ENCODE measurements at places on chromosomes 16 and 17. TPM values are rescaled to one million over a fixed set of nuclear protein-coding genes. Genes with fewer than 3 reads are reported as not detected.

GRCh38 chr16:64858076-64858475 is 263.8 kb downstream of the CDH11 start:
- no peak for DNase-seq

GRCh38 chr16:89135166-89135565 is 36.4 kb upstream of the CDH15 start:
- no peak for DNase-seq

DNA sequence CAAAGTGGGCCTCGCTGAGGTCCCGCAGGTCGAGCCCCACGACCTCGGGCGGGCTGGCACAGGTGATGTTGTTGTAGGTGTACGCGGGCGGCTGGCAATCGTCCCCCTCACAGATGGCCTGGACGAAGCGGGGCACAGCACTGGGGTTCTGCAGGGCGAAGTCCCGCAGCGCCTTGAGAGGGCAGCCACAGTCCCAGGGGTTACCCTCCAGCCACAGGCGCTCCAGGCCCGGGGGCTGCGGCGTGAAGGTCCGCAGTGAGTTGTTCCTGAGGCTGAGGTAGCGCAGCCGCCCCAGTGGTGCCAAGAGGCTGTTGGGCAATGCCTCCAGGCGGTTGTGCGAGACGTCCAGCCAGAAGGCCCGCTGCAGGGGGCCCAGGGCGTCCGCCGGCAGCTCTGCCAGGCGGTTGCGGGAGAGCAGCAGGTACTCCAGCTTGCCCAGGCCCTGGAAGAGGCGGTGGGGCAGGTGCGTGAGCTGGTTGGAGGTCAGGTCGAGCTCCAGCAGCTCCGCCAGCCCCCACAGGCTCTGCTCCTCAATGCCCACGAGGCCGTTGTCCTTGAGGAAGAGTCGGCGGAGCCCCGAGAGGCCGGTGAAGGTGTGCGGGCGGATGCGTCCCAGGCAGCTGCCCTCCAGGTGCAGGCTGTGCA is 2.8 kb downstream of the IGFALS start:
- DNase-seq, result no peak

Gene ACSM5
- not detected for total RNA-seq

DNA sequence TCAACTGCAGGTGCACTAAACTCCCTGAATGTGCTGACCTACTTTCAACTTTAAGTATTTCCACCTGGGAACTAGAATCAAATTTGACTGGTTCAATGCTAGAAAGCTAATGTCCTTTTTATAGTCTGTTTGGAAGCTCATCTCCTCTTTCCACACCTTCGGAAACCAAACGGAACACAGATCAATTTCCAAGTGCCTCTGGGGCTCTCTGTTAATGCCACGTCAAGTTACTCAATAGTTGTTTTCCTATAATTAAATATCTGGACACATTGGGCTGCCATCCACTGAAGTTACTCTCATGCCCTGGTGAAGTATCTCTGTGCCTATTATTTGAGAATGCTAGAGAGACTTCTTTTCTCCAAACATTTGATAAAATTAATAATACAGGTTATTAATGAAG is 29.7 kb downstream of the ABAT start:
- DNase-seq, result no peak

DNA sequence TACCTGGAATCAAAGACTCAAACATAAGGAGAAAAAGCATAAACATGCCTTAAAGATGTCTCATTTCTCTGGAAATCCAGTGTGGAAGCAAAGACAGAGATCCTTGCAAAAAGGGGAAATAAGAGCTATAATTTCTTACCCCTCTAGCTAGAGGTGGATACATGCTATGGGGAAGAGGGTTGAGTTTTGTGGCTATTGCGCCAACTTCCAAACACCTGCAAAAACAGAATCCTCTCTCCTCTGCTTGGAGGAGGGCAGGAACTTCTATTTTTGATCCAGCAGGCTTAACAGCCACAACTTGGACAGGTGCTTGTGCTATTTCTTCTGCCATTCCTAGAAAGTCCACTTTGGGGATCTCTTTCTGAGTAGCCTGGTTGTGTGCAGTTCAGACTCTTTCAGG is 21.5 kb upstream of the NUDT7 start:
- DNase-seq, result no peak

Gene AIPL1
- not detected for total RNA-seq

DNA sequence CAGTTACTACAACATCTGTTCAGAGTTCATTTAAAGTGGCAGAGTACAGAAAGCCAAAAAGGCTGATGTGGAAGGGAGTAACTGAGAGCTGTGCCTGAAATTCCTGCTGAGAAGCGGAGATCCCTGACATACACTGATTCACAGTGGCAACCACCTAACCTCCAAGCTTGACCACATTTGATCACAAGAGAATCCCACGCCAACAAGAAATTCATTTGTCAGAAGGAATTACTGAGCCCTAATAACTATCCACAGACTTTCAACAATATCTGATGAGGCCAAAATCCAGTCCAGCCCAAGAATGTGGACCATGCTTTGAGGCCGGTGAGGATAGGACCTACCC is 168.5 kb upstream of the RPH3AL start:
- no peak for DNase-seq

Gene MYL4
- not detected for total RNA-seq
